ENCODE measurements at places on chromosomes 7 and 10.

- DNase-seq: no peak
These were observed 6.0 kb downstream of the SKIDA1 start for GRCh38 chr10:21519397-21519933.

GRCh38 chr7:20991544-20991943 is 204.9 kb upstream of the SP8 start:
- DNase-seq: no peak

GRCh38 chr7:39825401-39825980 is 124.6 kb upstream of the CDK13 start:
- no peak for DNase-seq

DNA sequence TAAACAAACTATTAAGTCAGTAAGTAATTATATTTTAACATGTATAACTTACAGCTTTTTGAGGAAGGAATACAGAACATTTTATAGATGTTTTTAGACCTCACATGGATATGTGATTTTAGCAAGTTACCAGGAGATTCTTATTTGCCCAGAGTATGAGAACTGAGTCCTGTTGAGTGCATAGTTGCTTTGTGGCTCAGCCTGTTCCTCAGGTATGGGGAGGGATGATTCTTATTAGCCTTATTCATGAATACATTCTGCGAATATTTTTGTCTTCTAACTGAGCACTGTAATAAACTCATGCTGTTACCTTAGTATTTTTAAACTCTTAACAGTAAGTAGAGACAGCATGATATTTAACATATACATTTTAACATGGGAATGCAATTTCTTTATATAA is 17.9 kb downstream of the BTAF1 start:
- DNase-seq: no peak

GRCh38 chr7:116439841-116440549 is 59.5 kb upstream of the CAV2 start:
- no peak for DNase-seq

Measured in AG08395 (cell line).